ENCODE measurements at places on chromosomes 7 and 10.

GRCh38 chr10:50929670-50930069, 44.2 kb upstream of the A1CF start:
- no peaks in the 10 kb centered on the region for H3K27me3 ChIP-seq
- H3K4me3 ChIP-seq, result no peak overlapping the region
- H3K4me1 ChIP-seq, result no peaks in the 10 kb centered on the region
- DNase-seq, result no peak

DNA sequence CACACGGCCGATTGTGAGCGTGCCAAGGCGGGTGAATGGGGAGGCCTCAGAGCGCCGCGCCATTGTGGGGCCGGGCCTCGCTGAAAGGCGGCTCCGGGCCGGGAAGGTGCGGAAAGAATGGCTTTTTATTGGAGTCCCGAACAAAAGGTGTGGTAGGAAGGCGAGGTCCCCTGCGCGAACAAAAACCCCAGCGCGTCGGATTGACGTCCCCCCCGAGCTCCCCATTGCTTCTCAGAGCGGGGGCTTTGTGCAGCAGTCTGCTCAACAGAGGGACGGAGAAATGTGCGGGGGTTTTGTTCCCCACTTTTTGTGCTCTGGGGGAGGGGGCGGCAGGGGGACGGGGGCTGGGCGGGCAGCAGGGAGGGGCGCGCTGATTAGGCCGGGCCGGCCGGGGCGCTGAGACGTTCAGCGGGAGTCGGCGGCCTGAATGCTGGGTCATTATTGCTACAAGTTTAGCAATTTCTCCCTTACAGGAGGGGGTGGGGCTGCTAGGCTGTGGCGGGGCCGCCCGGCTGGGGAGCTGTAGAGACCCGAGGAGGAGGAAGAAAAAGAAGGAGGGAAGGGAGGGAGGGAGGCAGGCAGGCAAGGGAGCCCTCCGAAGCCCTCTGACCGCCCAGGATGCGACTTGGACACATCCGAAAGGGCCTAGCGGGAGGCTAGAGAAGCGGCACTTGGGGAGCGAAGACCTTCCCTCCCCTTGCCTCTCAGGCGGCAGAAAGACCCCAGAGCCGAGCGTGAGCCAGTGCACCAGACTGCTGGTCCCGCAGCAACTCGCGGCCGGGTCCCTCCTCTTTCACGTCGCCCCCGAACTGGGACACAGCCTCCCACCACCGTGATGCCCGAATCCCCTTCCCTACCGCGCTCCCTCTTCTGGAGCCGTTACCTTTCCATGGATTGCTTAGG, 4.6 kb downstream of the NKX2-3 start:
- H3K27me3 ChIP-seq, result peaks cover 85% of the 10 kb centered on the region
- no peak for DNase-seq
- peaks cover 21% of the 10 kb centered on the region for H3K4me1 ChIP-seq
- H3K4me3 ChIP-seq, result peak overlapping the region; percentile 18

DNA sequence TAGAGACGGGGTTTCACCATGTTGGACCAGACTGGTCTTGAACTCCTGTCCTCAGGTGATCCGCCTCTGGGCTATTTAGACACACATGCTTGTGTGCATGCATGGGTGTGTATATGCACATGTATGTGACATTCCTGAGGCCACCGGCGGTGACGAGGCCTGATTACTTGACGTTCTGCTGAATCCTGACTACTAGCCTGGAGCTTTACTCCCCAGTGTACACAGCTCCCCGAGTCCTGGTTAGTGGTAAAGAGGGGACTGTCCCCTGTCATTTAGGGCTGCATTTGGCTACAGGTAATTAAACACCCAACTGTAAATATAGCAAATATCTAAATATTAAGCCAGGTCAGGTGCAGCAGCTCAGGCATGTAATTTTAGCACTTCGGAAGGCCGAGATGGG, 14.2 kb downstream of the GTF2IRD1 start:
- no peak overlapping the region for H3K4me3 ChIP-seq
- no peaks in the 10 kb centered on the region for H3K4me1 ChIP-seq
- DNase-seq, result no peak
- no peak overlapping the region for H3K27ac ChIP-seq
- no peaks in the 10 kb centered on the region for H3K27me3 ChIP-seq

DNA sequence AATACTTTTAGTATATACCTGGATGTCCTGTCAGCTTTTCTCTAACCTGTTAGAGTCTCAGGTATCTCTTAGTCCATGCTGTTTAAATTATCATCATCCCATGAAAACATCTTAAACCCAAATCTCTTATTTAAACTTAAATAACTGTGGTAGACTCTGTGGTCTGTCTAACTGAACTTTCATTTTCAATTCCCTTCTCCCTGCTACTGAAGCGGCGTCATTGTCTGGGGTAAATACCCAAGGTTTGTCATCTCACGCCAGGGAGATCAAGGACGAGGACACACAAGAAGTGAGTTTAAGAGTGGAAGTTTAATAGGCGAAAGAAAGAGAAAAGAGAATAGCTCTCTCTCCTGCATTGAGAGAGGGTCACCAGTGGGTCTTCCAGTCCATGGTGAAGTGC, 804.4 kb upstream of the CELF2 start:
- H3K4me1 ChIP-seq, result peaks cover 1% of the 10 kb centered on the region
- H3K27me3 ChIP-seq, result no peaks in the 10 kb centered on the region
- no peaks in the 10 kb centered on the region for H3K36me3 ChIP-seq
- no peak overlapping the region for H3K27ac ChIP-seq
- DNase-seq, result no peak

- no peak for DNase-seq
- no peak overlapping the region for H3K27ac ChIP-seq
- H3K36me3 ChIP-seq, result no peaks in the 10 kb centered on the region
Observed at GRCh38 chr10:121085367-121085766, 234.2 kb downstream of the WDR11 start.

DNA sequence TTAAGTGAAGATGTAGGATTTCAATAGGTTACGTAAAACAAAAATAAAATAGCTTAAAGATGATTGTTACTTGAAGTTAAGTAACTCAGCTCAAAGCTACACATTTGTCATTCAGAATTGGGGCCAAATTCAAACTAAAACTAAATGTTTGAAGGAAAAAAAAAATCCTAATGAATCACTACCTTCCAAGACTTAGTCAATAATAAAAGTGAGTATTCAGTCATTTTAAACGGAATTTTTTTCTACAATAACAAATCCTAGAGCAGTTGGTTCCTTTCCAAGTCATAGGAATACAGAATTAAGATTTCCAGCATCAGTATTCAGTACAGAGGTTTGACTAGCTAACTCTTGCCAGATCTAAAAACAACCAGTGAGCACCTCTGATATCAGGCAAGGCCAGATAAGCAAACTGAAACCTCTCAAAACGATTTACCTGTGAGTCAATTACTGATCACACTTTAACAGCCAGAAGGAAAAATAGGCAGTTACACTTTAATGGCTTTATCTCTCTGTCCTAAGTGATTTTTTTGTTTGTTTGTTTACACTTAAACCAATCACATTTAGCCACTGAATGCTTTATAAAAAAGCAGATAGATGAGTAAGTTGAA, 669.8 kb upstream of the ANKRD30A start:
- no peak overlapping the region for H3K4me3 ChIP-seq
- H3K27ac ChIP-seq, result no peak overlapping the region
- no peaks in the 10 kb centered on the region for H3K36me3 ChIP-seq

GRCh38 chr10:107727767-107728317, 563.3 kb upstream of the SORCS1 start:
- no peak overlapping the region for H3K27ac ChIP-seq
- H3K27me3 ChIP-seq, result no peaks in the 10 kb centered on the region
- no peaks in the 10 kb centered on the region for H3K36me3 ChIP-seq
- no peak overlapping the region for H3K4me3 ChIP-seq

Measured in trophoblast cell (in vitro differentiated cells and primary cell).